Thoracic aorta (tissue), 2 donors: ENCODE measurements at places on chromosomes 16 and 17. TPM values are rescaled to one million over a fixed set of nuclear protein-coding genes. Genes with fewer than 3 reads are reported as not detected.

The PIK3R5 gene
- total RNA-seq, result 30.7 TPM

The PRSS33 gene
- total RNA-seq, result not detected

The KRT24 gene
- total RNA-seq, result not detected

The FSCN2 gene
- total RNA-seq, result 4.2 TPM

The CDR2 gene
- total RNA-seq, result 41.2 TPM

The TBC1D3E gene
- total RNA-seq, result not detected

The TERB1 gene
- not detected for total RNA-seq

The CD19 gene
- not detected for total RNA-seq

The OVCA2 gene
- total RNA-seq, result 46.6 TPM

The GDPD1 gene
- total RNA-seq, result 2.0 TPM

The KCNH4 gene
- 0.21 TPM for total RNA-seq

The SLC38A8 gene
- total RNA-seq, result not detected

The TBC1D3C gene
- total RNA-seq, result not detected

The NHLRC4 gene
- 3.2 TPM for total RNA-seq

The CARHSP1 gene
- total RNA-seq, result 62.7 TPM

The FADS6 gene
- total RNA-seq, result not detected

The NPIPA3 gene
- total RNA-seq, result 12.8 TPM

The ADGRG3 gene
- 5.1 TPM for total RNA-seq

The C17orf50 gene
- not detected for total RNA-seq

The PPY gene
- not detected for total RNA-seq

The HOXB7 gene
- total RNA-seq, result 7.2 TPM

The CACNG3 gene
- not detected for total RNA-seq

The VMO1 gene
- 5.9 TPM for total RNA-seq

The CCL11 gene
- total RNA-seq, result not detected

The LUC7L gene
- total RNA-seq, result 101 TPM

The HSPB9 gene
- not detected for total RNA-seq

The CA4 gene
- total RNA-seq, result 4.3 TPM

The GLIS2 gene
- 32.9 TPM for total RNA-seq

The SPNS2 gene
- 23.9 TPM for total RNA-seq

The ALOXE3 gene
- not detected for total RNA-seq

The KRTAP1-1 gene
- not detected for total RNA-seq

The MYH8 gene
- total RNA-seq, result not detected
